ENCODE measurements at places on chromosomes 7 and 10.

- DNase-seq, result no peak
Observed at GRCh38 chr7:147276783-147277370, 1160.3 kb downstream of the CNTNAP2 start.

GRCh38 chr10:88995156-88995876, 4.7 kb downstream of the FAS start:
- DNase-seq, result no peak

DNA sequence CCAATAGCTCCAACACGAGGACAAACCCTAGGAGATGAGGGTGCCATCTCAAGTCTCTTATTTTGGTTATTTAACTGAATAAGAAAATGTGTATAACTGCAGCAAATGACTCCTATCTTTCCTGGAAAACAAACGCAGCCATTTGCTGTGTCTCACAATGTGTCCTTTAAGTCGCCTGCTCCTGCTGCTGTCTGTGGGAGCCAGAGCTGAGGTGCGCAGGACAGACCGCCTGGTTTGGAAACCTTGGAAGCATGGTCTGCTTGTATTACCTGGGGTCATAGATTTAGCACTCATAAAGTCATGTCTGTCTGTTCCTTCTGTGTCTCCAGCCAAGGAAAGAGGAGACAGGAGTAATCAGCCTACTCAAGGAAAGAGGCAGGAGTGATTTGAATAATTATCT, 760.2 kb downstream of the GRID1 start:
- DNase-seq, result no peak

GRCh38 chr10:110794808-110795207, 76.9 kb upstream of the PDCD4 start:
- no peak for DNase-seq

GRCh38 chr7:121097577-121097976, 109.1 kb downstream of the CPED1 start:
- no peak for DNase-seq

DNA sequence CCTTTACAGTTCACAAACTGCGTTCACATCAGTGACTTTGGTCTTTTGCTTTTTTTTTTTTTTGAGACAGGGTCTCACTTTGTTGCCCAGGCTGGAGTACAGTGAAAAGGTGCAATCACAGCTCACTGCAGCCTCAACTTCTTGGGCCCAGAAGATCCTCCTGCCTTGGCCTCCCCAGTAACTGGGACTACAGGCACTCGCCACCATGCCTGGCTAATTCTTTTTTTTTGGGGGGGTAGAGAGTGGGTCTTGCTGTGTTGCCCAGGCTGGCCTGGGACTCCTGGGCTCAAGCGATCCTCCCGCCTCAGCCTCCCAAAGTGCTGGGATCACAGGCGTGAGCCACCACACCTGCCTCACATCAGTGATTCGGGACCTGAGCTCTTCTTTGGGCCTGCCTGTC, 35.7 kb upstream of the UNCX start:
- no peak for DNase-seq

- DNase-seq, result no peak
Observed at GRCh38 chr7:120944826-120945562, 5.6 kb upstream of the ING3 start.

DNA sequence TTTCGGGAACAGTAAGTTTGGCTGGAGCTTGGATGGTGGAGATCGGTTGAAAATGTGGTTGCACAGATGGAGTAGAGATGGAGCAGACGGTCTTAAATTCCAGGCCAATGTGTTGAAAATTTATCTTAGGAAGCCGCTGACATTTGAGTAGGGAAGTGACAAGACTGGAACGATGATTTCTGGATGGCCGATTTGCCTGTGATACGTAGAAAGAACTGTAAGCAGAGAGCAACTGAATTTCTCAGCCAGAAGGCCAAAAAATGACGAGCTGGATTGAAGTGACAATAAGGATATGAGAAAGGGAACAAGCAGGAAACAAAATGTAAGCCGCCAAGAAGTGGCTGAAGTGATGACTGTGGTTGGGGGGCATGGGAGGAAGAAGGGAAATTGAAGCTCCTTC, 687 bp upstream of the ARMC3 start:
- DNase-seq, result no peak

DNA sequence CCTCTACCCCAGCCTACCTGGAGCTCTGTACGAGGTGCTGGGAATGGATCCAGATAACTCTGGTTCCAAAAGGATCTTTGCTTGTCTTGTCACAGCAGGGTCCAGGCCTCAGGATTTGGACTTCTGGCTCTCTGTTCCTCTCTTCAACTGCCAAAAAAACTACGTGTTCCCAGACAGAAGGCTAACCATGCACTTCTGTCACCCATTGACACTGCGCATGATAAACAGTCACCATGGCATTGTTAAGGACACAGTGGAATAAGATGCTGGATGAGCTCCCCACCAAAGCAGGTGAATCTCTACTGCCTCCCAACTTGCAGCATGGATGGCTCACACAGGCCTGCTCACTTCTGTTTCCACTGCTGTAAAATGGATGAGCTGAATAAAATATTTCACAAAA, 637.9 kb downstream of the TNS3 start:
- no peak for DNase-seq

DNA sequence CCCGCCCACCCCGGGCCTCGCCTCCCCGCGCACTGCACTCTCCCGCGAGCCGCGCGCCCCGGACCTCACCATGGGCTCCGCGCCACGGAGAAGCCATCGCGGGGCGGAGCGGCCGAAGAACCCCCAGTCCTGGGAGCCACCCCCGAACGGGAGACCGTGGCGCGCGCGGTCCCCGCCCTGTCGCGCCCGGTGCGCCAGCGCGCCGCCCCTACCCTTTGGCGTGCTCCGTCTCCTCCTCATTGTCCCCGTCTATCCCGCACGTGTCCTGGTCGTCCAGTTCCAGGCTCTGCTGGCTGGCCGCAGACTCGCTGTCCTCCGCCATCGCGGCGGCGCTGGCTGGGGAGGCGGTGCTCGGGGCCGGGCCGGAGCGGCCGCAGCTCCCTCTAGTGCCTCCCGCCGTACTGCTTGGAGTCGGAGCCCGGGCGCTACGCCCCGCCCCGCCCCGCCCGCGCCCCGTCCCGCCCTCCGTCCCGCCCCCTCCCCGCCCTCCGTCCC, at the start of gene NMT2:
Gene NMT2, minus strand, starts transcription at position 403 of the 495 bp plus-strand sequence. Its CDS starts 81 bp downstream, at position 322.
- no peak for DNase-seq

DNA sequence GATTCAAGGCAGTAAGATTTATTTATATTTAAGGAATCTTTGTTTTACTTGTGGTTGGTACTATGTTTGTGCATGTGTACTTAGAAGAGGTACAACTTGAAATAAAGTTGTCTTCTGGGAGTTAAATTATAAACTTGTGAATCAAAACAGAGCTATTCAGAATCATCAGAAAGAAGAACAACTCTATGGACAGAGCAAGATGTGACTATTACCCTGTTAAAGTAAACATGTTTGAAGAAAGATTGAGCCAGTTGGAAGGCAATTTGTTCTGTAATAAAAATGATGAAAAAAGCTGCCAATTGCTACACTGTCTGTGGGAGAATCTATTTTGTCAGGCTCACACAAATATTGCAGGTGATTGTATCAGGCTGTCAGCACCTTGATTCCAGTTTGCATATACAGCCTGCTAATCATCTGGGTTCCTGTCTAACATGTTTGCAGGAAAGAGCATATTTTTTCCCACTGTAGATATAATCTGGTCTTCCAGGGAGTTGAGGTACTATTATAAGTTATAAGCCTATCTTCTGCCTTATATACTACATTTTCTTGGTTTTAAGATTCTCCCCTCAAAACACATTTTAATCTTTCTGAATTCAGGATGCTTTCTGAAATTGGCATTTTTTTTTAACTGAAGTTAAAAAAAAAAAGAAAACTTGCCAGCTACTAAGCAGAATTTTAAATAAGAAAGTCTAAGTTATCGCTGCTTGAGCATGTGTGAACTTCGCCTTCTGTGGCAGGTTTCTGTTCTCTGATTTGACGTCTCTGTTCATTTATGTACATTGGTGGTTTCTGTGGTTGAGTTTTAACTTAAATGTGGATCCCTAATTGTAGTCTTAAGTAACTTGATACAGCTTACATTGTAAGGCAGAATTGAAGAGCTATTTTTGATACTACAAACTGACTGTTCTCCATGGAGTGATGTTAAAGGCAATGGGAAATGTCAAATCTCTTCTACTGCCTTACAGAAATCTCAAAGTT, 46.0 kb downstream of the ZNRF2 start:
- DNase-seq, result no peak

DNA sequence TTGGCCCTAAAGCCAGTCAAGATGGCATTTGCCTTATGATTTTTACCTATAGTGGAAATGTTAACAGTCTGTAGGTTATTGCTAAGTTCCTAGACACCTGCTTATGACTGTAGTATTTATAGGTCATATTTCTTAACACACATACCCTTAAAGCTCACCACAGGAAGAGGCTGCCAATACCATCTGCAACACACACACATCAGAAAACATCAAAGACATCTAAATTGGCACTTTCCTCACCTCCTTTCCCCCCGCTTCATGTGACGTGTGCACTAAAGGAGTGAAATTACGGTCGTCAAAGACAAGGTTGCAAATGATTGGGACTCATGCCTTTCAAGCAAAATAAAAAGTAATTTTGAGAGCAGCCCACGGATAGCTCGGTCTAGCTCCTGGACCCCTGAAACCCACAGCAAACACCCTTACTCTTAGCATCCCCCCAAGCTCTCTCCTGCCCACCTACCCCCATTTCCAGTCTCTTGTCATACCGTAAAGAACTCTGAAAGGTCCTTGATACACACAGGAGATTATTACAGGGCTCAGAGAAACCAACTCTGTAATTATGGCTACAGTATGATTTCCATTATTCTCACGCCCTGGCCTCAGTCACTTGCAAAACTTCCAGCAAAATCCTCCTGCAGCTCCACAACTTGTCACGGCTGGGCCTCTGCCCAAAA, 90.5 kb downstream of the PLXNA4 start:
- no peak for DNase-seq

GRCh38 chr10:118034791-118035261, 11.9 kb downstream of the RAB11FIP2 start:
- DNase-seq, result no peak

DNA sequence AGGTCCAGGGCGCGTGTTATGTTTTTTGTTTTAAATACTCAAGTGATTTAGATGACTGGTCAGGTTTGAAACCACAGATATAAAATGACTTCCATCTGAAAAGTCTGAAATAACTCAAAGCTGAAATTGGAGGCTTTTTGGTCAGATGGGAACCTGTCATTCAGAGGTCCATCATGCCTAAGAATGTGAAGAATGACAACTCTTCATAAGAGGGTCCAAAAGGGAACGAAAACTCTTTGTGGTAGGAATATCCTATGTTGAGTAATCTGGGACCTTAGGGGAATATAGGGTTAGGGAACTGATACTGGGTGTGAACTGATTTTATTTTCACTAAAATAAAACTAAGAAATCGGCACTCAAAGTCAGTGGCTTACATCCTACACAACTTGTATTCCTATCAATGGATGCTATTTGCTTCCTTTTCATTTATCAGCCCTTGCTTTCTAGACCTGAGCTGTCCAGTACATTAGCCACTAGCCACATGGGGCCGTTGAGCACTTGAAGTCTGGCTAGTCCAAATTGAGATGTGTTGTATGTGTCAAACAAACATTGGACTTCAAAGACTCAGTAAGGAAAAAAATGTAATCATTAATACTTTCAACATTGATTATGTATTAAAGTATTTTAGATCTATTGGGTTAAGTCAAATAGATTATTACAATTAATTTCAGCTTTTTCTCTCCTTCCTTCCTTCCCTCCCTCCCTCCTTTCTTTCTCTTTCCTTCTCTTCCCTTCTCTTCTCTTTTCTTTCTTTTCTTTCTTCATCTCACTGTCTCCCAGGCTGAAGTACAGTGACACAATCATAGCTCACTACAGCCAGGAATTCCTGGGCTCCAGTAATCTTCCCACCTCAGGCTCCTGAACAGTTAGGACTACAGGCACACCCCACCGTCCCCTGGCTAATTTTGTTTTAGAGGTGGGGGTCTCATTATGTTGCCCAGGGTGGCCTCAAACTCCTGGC, 56.5 kb upstream of the KDM7A start:
- no peak for DNase-seq

GRCh38 chr10:121078036-121078435, 226.9 kb downstream of the WDR11 start:
- no peak for DNase-seq

DNA sequence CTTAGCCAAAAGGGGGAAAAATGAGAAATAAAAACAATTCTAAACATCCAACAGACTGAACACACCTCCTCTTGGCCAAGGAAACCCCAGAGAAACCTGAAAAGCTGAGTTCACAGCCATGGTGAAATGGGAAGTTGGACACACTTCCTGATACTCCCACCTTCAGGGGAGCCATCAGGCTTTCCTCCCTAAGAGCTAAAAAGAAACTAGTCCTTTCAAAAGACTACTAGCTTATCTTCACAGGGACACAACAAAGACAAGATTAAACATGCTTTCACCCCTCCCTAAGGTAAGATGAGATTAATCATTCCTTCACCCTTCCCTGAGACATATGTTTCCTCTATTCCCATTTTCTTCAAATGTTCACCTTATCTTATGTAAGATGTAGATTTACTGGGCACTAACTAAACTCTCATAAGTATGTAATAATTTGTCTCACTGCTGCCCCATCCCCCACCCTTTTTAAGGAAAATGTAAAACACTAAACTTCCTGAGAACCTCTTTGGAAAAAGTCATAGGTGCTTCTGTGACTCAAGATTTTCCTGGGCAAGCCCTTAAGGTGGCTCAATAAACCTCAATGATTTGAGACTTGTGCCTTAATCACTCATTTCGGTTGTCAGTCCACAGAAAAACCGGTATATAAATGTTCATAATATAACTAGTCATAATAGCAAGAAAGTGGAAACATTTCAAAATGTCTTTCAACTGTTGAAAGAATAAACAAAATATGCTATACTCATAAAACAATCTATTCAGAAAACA, 40.5 kb downstream of the HTR7 start:
- no peak for DNase-seq

DNA sequence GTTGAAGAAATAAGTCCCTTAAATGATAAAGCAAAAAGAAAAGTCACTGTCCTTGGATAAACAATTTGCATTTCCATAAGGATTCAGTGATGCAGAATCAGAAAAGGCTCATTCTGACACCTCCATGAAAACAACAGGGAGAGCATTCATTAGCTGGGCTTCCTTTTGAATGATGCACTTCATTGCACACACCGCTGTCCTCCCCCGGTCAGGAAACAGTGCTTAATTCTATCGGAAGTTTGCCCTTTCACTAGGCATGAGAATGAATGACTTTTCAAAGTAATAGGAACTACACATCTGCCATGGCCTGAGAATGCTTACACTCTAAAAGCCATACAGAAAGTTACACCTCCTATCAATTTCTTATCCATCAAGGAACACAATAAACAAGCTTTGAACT, 4.2 kb downstream of the PCDH15 start:
- DNase-seq, result no peak

DNA sequence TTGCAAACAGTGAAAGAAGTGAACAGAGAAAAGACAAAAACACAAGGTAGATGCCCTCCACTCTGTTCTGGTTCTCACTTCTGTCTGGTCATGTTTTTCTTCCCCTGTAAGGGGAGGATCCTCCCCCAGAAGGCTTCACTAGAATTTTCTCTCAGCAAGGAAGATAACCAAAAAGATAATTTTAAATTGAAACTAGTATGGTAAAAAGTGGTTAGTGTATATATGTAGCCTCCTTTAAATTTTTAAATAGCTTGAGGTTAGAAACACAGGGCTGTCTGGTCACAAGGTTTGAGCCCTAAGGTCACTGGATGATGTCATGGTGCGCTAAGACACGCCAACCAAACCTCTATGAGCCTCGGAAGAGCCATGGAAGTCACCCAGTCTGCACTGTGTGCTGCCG, 5.6 kb upstream of the PKD1L1 start:
- no peak for DNase-seq

All from EL (cell line).